A549 treated with dexamethasone at 1 μM for 4 hours (cell line): ENCODE measurements at places on chromosomes 7 and 10. TPM values are rescaled to one million over a fixed set of nuclear protein-coding genes. Genes with fewer than 3 reads are reported as not detected.

The HMX3 gene
- not detected in 5 replicates for total RNA-seq

The SPDYE8 gene
- total RNA-seq: not detected in 5 replicates

The SRRM3 gene
- total RNA-seq: 9.5 to 13.5 TPM (median 11.7 TPM) in 5 replicates

The AKR1C3 gene
- total RNA-seq: 1,052 to 1,178 TPM (median 1,142 TPM) in 5 replicates

The TMEM196 gene
- total RNA-seq: not detected in 5 replicates

The TMEM130 gene
- total RNA-seq: 0.15 to 0.42 TPM (median 0.39 TPM) in 5 replicates

The OR6V1 gene
- total RNA-seq: not detected in 5 replicates

The RARRES2 gene
- total RNA-seq: 0.28 TPM in 1 of 5 replicates, not detected in the others

The NRP1 gene
- 63.7 to 98.6 TPM (median 87.4 TPM) in 5 replicates for total RNA-seq

The NEUROD6 gene
- total RNA-seq: not detected in 5 replicates

The LEP gene
- not detected in 5 replicates for total RNA-seq

The IQUB gene
- total RNA-seq: 0.04 to 0.11 TPM (median 0.06 TPM) in 4 of 5 replicates, not detected in the other

The PCDH15 gene
- total RNA-seq: not detected in 5 replicates

The ASZ1 gene
- not detected in 5 replicates for total RNA-seq

The CFAP69 gene
- 1.2 to 2.3 TPM (median 2.0 TPM) in 5 replicates for total RNA-seq

The KAZALD1 gene
- total RNA-seq: 2.0 to 3.3 TPM (median 2.9 TPM) in 5 replicates

The PRKAR2B gene
- total RNA-seq: 2.4 to 2.8 TPM (median 2.7 TPM) in 5 replicates

The DLX5 gene
- total RNA-seq: 0.08 TPM in 2 of 5 replicates, not detected in the others

The HOXA10 gene
- 6.9 to 8.3 TPM (median 7.2 TPM) in 5 replicates for total RNA-seq

The CHST3 gene
- total RNA-seq: 50.5 to 76.3 TPM (median 69.3 TPM) in 5 replicates

The FKBP6 gene
- not detected in 5 replicates for total RNA-seq

The FAM170B gene
- not detected in 5 replicates for total RNA-seq

The CTAGE15 gene
- 0.04 TPM in 1 of 5 replicates, not detected in the others for total RNA-seq

The CALML5 gene
- total RNA-seq: not detected in 5 replicates

The STEAP2 gene
- 2.6 to 5.1 TPM (median 4.7 TPM) in 5 replicates for total RNA-seq

The ZNHIT1 gene
- total RNA-seq: 67.6 to 90.3 TPM (median 82.7 TPM) in 5 replicates

The TMEM229A gene
- not detected in 5 replicates for total RNA-seq

The PIP gene
- total RNA-seq: 0.19 to 0.32 TPM (median 0.23 TPM) in 3 of 5 replicates, not detected in the others

The SPDYE2B gene
- total RNA-seq: not detected in 5 replicates

The MEOX2 gene
- total RNA-seq: not detected in 5 replicates

The TMEM26 gene
- total RNA-seq: 0.04 to 0.08 TPM (median 0.07 TPM) in 5 replicates

The TLL2 gene
- total RNA-seq: 0.05 to 0.09 TPM (median 0.07 TPM) in 5 replicates

The SHLD2 gene
- total RNA-seq: 26.2 to 31.3 TPM (median 27.4 TPM) in 5 replicates

The HDAC9 gene
- total RNA-seq: 0.06 to 0.25 TPM (median 0.18 TPM) in 5 replicates

The CSTF2T gene
- 15.2 to 17.0 TPM (median 15.8 TPM) in 5 replicates for total RNA-seq

The NKX6-2 gene
- 0.35 to 0.62 TPM (median 0.53 TPM) in 5 replicates for total RNA-seq

The PTPN20 gene
- total RNA-seq: 3.6 to 4.4 TPM (median 3.7 TPM) in 5 replicates

The DENND2A gene
- 0.59 to 1.1 TPM (median 0.78 TPM) in 5 replicates for total RNA-seq

The ELOVL3 gene
- total RNA-seq: 0.21 to 0.37 TPM (median 0.34 TPM) in 5 replicates

The DBF4 gene
- 25.9 to 33.5 TPM (median 30.6 TPM) in 5 replicates for total RNA-seq

The RAB18 gene
- total RNA-seq: 76.2 to 96.6 TPM (median 86.4 TPM) in 5 replicates

The WDFY4 gene
- total RNA-seq: 0.01 to 0.06 TPM (median 0.01 TPM) in 3 of 5 replicates, not detected in the others

The HOXA2 gene
- total RNA-seq: 0.61 to 0.88 TPM (median 0.69 TPM) in 5 replicates

The SYNPO2L gene
- total RNA-seq: 0.02 to 0.07 TPM (median 0.02 TPM) in 5 replicates

The OR2A5 gene
- not detected in 5 replicates for total RNA-seq

The ZFYVE27 gene
- total RNA-seq: 17.5 to 22.0 TPM (median 20.7 TPM) in 5 replicates

The CYP26A1 gene
- 2.5 to 3.2 TPM (median 2.6 TPM) in 5 replicates for total RNA-seq

The STRIP2 gene
- total RNA-seq: 5.1 to 7.7 TPM (median 5.6 TPM) in 5 replicates

The ZNF862 gene
- 2.6 to 4.0 TPM (median 3.0 TPM) in 5 replicates for total RNA-seq

The SP8 gene
- not detected in 5 replicates for total RNA-seq

The ACTL6B gene
- total RNA-seq: not detected in 5 replicates

The SPDYE1 gene
- not detected in 5 replicates for total RNA-seq

The REEP3 gene
- 14.5 to 26.2 TPM (median 24.9 TPM) in 5 replicates for total RNA-seq

The RELN gene
- total RNA-seq: 0.04 to 0.12 TPM (median 0.07 TPM) in 3 of 5 replicates, not detected in the others

The GRM8 gene
- 0.09 TPM in 1 of 5 replicates, not detected in the others for total RNA-seq

The GPR146 gene
- 0.79 to 2.0 TPM (median 1.6 TPM) in 5 replicates for total RNA-seq
